Effector memory CD8-positive, alpha-beta T cell (primary cell): ENCODE measurements at places on chromosomes 11 and 22.

- DNase-seq: no peak
These were observed 9.1 kb upstream of the TUBA8 start for GRCh38 chr22:18101536-18101935.

- peak; percentile 54 for DNase-seq
These were observed 28.7 kb downstream of the CHRDL2 start for GRCh38 chr11:74702383-74703007.

GRCh38 chr11:130454491-130455252 lies 6.2 kb downstream of the ADAMTS15 start:
- DNase-seq: no peak

DNA sequence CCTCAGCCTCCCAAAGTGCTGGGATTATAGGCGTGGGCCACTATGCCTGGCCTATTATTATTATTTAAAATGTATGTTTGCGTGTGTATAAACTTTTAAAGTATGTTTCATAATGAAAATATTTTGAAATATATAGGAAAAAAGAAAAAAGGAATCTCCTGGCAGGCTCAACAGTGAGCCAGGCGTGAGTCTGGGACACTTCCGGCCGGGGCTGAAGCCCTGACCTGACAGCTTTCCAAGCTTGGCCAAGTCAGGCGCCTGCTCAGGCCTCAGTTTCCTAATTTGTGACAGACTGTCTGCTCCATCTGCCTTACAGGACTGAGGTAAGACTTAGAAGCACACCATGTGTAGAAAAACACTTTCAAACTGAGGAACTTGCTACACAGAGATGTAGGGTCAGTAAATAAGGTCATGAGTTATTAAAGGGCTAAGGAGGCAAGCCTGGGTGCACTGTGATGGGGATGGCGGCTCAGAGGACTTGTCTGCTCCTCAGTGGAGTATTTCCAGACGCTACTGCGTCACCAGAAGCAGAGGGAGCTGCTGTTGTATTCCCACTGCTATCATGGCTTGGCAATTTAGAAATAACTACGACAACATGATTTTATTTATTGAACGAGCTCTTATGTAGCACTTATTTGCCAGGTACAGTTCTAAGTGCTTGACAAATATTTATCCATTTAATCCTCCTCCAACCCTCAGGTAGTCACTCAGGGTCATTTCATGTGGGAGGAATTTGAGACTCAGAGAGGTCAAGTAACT lies 100.1 kb downstream of the PRR5L start:
- DNase-seq: no peak

- DNase-seq: no peak
These were observed 13.5 kb upstream of the CCDC90B start for GRCh38 chr11:83299681-83300080.

- DNase-seq: no peak
These were observed 17.6 kb downstream of the NTM start for GRCh38 chr11:131388030-131388429.

DNA sequence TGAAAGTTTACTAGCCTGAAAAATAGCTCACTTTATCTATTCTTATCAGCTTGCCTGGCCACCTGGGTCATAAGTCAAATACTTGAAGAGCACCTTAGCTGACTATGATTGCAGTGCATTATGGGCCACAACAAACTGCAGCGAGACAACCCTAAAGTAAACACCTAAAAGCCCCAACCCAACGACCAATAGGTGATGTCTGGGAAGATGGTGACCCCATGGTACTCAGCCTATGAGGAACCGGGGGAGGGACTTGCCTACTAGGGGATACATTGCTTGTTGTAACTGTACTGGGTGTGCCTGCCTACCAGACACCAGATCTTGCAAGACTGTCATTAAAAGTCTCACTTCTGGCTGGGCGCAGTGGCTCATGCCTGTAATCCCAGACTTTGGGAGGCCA lies 35.6 kb upstream of the APOBEC3A start:
- no peak for DNase-seq

DNA sequence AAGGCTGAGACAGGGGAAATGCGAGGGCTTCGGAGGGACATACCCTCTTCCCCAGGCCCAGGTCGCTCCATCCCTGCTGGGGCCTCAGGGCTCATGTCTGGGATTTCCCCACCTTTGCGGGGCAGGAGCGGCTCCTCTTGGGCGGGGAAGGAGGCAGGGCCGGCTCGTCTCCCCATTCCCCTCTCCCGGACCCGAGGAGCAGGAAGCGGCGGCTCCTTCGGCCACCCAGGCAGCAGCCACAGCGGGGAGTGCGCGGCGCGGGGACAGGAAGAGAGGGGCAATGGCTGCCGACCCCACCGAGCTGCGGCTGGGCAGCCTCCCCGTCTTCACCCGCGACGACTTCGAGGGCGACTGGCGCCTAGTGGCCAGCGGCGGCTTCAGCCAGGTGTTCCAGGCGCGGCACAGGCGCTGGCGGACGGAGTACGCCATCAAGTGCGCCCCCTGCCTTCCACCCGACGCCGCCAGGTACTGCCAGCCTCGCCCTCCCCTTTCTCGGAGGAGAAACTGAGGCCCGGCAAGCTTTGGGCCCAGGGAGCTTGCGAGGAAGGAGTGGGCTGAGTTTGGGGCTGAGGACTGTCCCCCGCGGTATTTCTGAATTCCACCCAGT lies at the start of gene ANKK1:
Gene ANKK1 (plus strand): TSS at position 175 of the 607 bp plus-strand sequence. CDS start 106 bp downstream, at position 281.
- DNase-seq: no peak

GRCh38 chr11:6557761-6558674 lies 45.4 kb downstream of the RRP8 start:
- no peak for DNase-seq

DNA sequence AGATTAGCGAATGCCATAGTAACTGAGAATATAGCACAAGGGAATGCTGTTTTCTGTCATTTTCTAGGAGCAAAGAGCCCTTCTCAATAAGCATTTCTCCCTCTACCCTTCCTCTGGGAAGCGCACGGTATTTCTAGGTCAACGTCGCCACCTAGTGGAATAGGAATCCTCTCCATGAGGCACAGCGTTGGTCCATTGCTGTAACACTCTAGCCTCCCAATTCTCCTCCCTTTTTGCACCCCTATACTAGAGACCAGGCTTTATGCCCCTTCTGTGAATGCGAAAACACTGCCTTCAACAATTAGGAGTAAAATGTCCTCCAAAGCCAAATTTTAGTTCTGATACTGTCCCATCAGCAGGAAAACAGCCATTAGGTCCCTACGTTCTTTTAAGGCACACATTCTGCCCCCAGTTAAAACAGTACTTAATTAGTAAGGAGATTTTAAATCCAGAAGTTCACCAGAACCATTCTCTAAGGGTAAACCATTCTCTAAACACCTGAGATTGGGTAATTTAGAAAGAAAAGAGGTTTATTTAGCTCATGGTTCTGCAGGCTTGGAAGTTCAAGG lies 12.8 kb upstream of the HYLS1 start:
- DNase-seq: peak; percentile 30

DNA sequence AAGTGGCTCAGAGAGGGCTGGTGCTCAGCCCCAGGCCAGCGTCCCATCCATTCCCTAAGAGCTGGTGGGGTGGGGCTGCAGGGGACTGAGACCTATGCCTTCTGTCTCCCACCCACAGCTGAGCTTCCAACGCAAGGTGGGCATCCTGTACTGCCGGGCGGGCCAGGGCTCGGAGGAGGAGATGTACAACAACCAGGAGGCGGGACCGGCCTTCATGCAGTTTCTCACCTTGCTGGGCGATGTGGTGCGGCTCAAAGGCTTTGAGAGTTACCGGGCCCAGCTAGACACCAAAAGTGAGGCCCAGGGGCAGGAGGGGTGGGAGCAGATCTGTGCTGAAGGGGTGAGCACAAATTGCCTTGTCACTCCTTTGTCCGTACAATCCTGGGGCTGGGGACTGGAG lies 6.9 kb downstream of the SIPA1 start:
- no peak for DNase-seq

DNA sequence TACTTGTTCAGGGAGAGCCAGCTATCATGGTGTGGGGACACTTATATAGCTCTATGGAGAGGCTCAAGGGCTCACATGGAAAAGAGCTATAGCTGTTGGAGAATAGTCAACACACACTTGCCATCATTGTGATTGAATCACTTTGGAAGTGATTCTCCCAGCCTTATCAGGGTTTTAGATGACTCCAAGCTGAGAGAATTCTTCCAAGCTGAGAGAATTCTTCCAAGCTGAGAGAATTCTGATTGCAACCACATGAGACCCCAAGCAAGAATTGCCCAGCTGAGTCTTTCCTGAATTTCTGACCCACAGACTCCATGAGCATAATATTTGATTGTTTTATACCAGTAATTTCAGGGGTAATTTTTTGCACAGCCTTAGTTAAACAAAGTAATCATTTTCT lies 1318.3 kb upstream of the RAG2 start:
- no peak for DNase-seq

DNA sequence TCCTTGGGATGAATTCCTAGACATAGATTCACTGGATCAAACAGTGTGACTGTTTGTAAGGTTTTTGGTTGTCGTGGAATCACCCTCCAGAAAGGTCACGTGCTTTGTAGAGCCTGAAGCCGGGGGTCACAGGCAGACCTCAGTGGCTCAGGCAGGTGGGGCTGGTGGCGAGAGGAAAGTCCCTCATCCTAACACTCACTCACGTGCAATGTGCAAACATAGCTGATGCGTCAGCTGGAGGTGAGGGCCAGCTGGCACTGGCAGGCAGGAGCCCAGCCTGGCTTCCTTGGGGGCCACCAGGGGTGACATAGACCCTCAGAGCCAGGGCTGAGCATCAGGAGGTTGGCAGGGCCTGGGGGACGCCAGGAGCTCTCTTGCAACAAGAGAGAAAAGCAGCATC lies 90.0 kb downstream of the ARHGAP8 start:
- DNase-seq: no peak

DNA sequence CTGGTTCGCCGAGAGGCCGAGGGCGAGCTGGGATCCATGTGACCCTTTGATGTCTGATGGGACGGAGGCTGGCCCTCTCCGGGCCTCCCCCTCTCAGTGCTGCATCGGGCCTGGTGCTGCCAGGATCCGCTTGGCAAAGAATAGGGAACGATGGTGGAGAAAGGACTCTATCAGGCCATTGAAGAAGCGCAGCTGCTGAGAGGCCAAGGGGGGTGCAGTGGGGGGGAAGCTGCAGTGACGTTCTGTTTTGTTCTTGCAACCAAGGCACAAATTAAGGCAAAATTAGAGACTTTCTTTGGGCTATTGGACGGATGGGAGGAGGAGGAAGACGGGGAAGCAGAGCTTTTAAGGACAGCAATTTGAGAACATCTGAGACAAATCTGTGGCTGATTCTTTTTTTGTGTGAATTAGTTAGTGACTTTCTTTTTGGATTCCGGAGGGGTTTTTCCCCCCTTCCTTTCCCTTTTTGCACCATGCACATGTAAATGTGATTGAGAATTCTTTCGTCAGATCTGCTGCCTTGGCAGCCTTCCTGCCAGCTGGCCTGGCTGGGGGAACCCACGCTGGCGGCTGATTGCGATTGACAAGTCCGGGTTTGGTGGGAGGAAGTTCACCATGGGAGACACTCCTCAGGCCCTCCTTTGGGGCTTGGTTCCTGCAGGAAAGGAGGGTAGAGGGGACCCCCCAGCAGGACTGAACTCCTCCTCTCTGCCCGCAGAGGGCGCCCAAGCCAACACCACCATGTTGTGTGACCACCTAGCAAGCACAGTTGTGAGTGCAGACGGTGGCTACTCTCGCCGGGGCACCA lies 214.6 kb downstream of the NTM start:
- DNase-seq: no peak

DNA sequence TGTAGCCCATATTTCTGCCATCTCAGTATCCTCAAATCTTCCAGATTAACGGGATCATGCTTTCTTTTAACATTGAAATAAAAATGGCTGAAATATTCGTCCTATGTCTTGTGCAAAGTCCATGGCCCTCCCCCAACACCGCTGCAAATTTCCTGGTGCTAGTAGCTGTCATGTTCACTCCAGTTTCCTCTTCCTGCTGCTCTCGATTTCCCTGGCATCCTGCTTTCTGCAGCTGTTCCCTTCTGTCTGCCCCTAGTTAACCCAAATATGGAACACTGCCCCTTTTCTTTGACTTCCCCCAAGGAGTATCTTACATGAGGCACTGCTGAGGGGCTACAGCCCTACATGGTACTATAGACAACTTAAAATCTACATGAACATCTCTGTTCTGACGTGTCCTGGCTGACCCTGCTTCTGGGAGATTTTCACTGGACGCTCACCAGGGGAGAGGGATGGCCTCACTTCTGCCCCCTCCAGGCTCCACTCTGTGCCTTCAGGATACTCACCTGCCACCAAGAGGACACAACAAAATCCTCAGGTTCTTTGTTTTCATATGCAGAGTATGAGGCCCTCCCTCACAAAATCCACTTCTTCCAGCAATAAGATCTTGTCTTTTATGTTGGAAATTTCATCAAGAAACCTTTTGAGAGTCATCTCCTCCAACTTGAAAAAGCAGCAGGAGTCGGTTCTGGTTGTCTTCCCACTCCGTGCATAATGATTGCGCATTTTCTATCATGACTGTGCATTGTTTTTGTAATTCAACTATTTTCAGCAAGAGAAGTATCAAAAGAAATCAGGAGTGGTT lies 29.5 kb upstream of the SCUBE2 start:
- DNase-seq: no peak

DNA sequence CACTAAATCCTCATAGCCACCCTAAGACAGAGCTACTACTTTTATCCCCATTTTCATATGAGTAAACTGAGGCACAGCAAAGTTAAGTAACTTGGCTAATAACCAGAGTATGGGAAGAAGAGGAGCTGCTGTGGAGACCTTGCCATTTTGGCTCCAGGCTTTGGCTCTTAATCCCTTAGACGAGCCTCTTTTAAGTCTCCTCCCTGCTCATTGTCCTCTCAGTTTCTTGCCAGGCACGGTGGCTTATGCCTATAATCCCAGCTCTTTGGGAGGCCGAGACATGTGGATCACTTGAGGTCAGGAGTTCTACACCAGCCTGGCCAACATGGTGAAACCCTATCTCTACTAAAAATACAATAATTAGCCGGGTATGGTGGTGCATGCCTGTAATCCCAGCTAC lies 78.6 kb downstream of the PRR5L start:
- DNase-seq: no peak

DNA sequence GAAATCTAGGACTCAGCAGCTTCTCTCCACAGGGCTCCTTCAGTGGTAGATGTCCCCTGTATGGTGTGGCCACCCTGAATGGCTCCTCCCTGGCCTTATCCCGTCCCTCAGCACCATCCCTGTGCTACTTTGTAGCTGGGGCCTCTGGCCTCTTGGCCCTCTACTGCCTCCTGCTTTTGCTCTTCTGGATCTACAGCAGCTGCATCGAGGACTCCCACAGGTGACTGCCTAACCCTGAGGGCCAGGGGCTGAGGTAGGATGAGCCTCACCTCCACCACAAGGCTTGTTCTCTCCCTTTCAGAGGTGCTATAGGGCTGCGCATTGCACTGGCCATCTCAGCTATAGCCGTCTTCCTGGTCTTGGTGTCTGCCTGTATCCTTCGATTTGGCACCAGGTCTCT lies 1.8 kb downstream of the TMEM179B start:
- DNase-seq: no peak
